Stimulated activated CD4-positive, alpha-beta T cell treated with anti-CD3 and anti-CD28 coated beads, Interleukin-4, amount 100 ng/mL, for 4 hours (primary cell): ENCODE measurements at places on chromosomes 1 and 21.

DNA sequence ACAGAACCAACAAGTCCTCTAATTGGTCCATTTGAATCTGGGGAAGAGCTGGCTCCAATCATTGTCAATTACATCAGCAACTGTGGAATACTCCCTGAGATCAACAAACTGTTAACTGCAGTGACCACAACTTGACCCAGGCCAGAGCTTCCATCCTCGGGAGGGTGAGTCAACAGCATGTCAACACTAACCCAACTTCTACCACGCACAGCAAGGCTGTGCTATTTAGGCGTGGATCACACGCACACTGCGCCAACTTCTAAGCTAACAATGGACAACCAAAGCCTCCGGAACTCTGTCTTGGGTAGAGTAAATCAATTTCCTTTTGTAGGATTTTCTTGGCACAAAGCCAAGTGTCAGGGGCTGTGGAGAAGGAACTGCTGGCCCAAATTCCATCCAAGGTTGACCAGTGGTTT, 30.4 kb downstream of the APP start:
- no peak for DNase-seq

DNA sequence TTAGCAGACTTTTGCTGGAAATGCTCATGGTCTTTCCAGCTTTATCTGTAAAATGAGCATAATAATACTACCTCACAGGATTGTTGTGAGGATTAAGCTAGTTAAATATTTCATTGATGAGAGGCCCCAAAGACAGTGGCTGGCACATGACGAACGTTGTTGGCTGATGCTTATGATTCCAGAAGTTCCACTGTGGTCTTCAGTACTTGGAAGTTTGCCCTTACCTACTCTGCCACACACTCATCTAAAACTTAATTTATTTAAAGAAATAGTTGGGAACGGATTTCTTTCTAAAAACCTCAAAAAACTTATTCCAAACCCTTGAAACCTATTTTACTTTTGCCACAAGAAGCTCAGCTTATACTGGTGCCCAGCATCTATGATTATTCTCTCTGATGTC, 170.7 kb downstream of the DHRS3 start:
- no peak for DNase-seq

- no peak for DNase-seq
These were observed 35.6 kb downstream of the MSTO1 start for GRCh38 chr1:155645648-155646047.

- DNase-seq: no peak
These were observed 254.9 kb downstream of the RHOU start for GRCh38 chr1:228989992-228990827.

DNA sequence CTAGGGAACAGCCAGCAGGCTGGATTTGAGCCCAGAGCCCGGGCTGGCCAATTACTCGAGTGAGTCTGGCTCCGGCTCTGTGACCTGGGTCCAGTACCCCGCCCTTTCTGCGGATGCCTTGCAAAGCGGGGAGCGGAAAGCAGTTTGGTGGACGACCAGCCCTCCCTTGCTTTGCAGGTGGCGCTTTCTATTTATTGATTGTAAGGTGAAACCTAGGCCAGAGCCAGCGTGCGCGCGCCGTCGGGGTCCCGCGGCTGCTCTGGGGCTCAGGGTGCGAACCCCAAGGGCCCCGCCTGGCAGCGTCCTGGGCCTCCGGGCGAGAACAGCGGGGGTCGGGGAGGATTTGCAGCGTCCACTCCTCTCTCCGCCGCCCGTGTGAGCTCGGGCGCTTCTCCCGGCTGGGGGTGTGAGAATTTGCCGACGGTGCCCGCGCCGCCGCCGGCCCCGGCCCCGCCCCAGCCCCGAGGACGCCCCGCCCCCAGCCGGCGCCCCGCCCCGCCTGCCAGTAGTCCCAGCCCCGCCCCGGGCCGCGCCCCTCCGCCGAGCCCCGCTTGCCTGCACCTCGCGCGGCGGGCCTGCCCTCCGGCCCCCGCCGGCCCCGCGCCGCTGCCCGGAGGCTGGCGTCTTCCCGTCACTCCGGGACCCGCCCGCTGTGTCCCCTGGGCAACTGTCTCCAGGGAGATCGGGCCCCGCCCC, 37.6 kb downstream of the PIK3CD start:
- peak; percentile 72 for DNase-seq

GRCh38 chr1:150562446-150563339, 13.5 kb downstream of the ADAMTSL4 start:
- peak; percentile 75 for DNase-seq

- no peak for DNase-seq
These were observed 306.4 kb downstream of the HHAT start for GRCh38 chr1:210635108-210635507.

DNA sequence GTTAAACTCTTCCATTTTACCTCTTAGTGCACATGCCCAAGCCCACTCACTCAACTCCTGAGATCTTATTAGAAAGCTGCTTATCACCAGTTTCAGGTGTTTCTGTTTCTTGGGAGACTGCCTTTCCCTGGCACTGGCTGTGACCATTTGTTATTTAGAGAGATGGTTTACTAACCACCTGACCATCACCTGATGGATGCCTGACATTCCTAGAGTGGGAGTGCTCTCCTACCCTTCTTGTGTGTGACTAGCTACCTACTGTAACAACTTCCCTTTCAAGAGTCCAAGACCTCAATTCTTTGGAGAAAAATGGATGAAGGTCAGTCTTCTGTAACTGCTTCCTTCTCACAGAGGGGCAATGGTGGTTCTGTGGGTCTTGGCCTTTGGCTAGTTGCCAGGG, 755.2 kb upstream of the ADAMTS5 start:
- no peak for DNase-seq

DNA sequence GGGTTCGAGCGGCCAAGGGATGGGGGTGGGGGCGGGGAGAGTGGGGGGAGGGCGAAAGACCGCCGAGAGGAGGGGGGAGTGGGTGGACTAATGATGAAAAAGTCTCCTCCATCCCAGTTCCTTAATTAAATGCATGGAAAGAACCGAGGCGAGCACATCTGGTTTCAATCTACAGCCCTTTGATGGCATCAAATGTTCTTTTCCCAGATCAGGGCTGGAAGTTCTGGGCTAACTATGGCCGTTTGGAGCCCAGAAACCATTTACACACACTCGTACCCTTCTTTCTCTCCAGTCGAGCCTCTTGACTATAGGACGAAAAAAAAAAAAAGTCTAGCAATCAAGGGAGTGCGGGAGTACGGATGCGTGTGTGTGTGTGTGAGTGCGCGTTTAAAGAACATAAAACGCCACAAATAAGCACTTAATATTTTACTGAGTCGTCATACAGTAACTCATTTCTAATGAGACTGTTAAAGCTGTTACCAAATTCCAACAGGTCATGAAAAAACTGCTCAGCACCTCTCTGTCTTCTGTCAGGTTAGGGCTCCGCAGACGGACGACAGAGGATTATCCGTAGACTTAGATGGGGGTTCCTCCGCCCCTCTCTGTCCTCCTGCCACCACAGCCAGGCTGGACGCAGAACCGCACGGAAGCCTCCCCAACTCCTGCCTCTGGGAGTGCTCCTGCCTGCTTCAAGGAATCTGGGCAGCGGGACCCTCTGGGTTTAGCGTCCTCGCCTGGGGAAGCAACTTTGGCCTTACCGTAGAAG, 2.1 kb upstream of the PRRX1 start:
- DNase-seq: no peak

- no peak for DNase-seq
These were observed 110.7 kb downstream of the TGFBR3 start for GRCh38 chr1:91775227-91775626.

- no peak for DNase-seq
These were observed 786.5 kb downstream of the LRRIQ3 start for GRCh38 chr1:73411479-73411878.

- DNase-seq: no peak
These were observed 22.3 kb upstream of the GPR137B start for GRCh38 chr1:236119943-236120484.

DNA sequence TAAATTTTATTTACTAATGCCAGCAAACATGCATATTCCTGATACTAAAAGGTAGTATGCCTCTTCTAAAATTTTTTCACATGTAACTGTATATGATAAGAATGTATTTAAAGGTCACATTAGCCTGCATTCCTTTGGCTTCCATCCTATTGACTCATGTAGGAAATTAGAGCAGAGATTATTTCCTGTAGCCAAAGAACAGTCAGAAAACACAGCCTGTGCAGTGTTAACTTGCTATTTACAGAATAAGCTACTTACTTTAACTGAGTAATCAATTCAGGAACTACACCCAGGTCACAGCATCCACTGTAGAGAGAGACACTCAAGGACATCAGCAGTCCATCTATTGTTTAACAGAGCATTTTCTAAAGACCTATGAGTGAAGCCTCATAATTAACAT, 154.5 kb upstream of the ADGRL4 start:
- no peak for DNase-seq

DNA sequence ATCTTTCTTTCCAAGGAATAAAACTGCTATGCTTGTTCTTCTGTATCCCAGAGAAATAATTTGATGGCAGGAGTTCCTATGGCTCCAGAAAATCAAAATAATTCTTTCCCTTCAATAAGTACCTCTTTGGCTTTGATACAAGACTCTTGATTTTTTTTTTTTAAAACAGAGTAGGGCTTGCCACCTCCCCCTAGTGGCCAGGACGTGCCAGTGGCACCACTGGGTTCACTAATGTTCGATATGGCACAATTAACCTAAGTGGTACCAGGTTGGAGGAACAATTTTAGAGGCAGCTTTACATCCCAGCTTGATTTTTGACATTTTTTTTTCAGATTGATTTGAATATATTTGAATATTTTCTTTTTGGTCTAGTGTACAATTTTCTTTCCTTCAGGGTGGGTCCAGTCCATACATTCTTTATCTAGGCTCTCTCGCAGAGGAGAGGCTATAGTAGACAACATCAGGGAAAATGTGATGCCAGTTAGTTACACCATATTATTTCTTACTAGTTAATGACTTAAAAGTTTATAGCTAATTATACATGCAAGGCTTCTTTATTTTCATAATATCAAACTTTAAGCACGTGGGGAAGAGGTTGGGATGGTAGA, 330.9 kb downstream of the S1PR1 start:
- DNase-seq: peak; percentile 25

DNA sequence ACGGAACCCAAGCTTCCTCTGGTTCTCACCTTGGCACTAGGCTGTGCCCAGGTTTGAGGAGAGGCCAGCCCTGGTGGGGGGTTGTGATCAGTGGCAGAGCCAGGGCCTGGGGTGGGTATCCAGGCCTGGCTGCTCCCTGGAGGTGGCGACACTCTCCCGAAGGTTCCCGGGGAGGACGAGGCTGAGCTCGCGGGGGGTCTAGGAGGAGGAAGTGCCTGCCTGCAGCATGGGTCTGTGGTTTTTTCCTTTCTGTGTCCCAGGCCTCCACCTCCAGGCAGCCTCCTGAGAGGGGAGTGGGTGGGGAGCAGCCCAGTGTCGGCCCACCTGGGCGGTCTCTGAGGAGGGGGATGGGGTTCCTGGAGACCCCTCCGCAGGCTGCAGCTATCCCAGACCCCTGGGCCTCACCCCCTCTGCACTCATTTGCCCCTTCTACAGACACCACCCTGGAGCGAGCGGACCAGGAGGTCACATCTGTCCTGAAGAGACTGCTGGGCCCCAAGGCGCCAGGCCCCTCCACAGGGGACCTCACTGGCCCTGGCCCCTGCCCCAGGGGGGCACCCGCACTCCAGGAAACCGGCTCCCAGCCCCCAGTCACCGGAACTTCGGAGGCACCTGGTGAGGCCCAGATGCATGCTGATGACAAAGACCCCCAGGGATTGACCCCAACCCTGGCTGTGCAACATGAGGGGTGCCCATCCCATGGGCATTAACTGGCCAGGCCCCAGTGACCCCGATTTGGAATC, 44.3 kb downstream of the TRIM11 start:
- no peak for DNase-seq

DNA sequence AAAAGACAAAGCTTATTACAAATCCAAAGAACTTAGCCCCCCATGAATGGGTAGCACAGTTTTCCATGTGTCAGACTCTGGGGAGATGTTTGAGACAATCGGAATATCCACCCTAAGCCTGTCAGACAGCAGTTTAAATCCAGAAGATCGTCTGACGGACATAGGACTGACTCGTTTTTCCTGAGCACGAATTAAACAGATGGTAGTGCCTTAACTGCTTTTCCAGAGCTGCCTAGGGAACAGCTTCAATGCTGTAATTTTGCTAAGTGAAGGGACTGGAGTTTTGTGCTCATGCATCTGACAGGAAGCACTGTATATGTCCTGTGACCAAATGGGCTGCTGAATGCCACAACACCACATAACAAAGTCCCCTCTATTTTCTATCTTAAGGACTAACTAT, 48.6 kb downstream of the PCNX2 start:
- DNase-seq: no peak

GRCh38 chr1:40438391-40439015, 11.8 kb upstream of the ZFP69B start:
- peak; percentile 3 for DNase-seq

DNA sequence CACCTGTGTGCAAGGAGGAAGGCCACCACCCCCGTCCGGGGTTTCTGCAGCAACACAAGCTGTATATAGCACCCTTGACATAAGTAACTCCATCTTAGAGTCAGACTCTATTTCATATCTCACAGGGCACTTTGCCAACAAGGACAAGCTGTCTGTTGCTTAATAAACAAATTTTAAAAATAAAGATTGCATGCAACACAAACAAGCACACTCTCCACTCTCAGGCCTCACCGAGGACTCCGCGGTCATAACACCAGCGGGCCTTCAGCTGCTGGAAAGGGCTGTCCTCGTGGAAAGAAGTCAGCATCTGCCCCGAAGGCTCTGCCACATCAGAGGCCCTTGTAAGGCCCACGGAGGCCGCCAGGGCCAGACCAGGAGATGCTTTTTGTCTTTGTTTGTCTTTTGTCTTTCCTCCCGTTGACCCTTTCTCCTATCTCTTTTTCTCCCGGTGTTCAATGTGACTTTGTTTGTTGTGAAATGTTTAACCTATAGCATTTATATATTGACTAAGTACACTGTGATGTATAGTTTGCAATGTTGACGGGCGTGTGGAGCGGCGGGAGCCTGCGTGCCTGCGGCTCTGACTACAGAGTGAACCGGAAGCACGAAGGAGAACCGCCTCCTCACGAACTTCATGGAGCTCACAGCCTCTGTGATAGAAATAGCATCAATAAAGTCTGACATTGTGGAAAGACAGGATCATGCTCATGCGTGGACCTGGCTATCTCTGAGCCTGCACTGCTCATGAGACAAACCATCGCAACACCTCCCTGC, 24.1 kb downstream of the MEGF6 start:
- no peak for DNase-seq

DNA sequence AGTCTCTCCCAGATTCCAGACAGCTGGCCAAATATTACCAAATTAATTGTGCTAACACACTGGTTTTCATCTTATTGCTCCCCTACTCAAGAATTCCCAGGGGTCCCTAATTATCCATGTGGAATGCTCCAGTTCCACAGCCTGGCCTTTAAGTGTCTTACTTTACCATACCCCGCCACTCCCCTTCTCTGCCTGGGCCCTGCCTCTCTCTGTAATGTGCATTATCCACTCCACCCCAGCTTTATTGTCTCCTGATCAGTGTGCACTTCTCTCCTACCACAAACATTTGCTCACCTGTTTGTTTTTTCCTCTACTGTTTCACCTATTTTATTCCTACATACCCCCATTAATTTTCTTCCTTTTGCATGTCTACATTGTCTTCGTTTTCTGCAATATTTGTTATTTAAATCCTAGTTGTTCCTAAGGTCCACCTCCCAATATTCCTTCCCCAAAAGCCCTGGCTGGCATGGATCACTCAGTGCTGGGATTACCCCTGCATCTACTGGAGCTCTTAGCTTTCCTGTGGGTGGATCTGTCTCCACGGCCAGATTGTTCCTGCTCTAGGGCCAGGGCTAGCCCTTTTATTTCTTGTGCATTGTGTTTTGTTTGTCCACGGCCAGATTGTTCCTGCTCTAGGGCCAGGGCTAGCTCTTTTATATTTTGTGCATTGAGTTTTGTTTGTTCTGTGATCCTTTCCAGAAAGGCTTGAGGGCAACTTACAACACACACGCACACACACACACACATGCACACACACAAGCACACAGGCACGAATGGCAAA, 33.4 kb upstream of the ATP1B1 start:
- DNase-seq: no peak
